ENCODE measurements at places on chromosomes 3 and 15. TPM values are rescaled to one million over a fixed set of nuclear protein-coding genes. Genes with fewer than 3 reads are reported as not detected.

ZNF860 gene
- total RNA-seq = 1.0 TPM

HOMER2 gene
- 331 TPM for total RNA-seq

LRRN1 gene
- 7.5 TPM for total RNA-seq

FOXB1 gene
- not detected for total RNA-seq

GOLGA6L7 gene
- total RNA-seq = not detected

CASR gene
- 11.9 TPM for total RNA-seq

ERICH6 gene
- total RNA-seq = not detected

TM4SF4 gene
- total RNA-seq = 53.2 TPM

ALDH1A3 gene
- 19.5 TPM for total RNA-seq

AMT gene
- total RNA-seq = 10.9 TPM

GABRR3 gene
- not detected for total RNA-seq

PCOLCE2 gene
- total RNA-seq = 41.5 TPM

GOLIM4 gene
- total RNA-seq = 32.6 TPM

PLA2G4D gene
- total RNA-seq = not detected

GOLGA8S gene
- total RNA-seq = not detected

CELSR3 gene
- 0.66 TPM for total RNA-seq

CMTM8 gene
- total RNA-seq = 22.7 TPM

SAXO2 gene
- 0.26 TPM for total RNA-seq

Measured in body of pancreas (tissue), 4 donors.